ENCODE measurements at places on chromosomes 1 and 21.

DNA sequence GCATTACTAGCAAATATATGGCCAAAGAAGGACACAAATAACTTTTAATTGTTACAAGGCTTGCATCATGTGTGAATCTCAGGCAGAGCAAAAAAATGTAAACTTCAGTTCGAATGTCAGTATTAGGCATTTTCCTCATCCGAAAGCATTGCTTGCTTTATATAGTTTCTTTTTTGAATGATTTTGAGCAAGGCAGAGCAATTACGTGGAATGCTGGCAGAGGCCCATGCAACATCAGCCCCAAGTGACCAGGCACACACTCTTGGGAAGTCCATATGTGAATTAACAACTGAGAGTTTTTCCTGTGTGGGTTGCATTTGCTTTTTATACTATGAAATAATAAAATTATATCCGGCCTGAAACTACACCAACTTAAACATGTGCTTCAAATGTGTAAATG is 274.8 kb downstream of the PTPRC start:
- DNase-seq: no peak

DNA sequence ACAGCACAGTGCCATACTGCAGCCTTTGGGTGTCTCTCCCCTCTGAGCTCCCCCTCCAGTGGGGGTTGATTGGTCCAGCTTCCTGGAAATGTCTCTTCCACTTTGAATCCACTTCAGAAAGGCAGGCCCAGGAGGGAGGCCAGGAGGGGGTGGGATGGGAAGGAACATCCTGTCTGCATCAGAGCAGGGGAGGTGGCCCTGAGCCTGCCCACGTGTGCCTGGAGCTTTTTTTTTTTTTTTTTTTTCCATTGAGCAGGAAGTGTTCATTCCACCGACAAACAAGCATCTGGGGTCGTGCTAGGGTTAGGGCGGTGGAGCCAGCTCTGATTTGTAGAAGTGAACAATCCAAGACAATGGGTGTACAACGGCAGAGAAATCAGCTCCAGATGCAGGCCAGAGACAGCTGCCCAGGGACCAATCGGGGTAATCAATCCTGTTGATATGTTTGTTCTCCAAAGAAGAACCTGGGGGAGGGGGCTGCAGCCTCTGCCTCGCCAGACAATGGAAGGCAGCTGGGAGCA is 93.3 kb downstream of the SSBP3 start:
- peak; percentile 65 for DNase-seq

DNA sequence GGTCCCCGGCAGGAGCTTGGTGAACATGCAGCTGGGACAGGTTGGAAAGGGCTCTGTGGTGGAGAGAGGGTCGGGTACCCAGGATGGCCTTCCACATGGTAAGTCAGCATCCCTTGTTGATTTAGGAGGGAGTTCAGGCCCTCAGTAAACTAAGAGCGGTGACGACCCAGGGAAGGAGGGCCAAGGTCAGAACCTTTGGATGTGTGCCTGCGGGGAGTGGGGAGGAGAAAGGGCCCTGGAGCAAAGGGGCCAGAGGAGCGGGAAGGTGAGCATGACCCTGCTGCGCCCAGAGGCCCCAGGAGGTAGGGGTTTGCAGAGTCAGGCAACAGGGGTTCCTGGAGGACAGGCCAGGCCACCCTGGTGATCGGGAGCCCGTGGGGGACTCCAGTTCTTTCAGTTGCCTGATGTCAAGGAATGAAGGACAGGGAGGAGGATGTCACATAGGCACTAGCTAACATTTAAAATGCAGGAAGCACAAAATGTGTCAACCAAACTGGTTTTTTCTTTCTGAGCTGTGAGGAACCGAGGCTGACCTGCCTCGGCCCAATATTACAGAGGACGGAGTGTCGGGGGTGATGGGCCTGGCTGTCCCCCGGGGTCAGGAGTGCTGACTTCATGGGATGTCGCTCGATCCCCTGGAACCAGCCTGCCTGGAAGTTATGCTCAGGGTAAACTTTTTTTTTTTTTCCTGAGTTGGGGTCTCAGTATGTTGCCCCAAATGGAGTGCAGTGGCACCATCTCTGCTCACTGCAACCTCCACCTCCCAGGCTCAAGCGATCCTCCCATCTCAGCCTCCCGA is 117.4 kb upstream of the SLC45A1 start:
- no peak for DNase-seq

- DNase-seq: no peak
Observed at GRCh38 chr21:43936247-43936967, 71.4 kb downstream of the AGPAT3 start.

DNA sequence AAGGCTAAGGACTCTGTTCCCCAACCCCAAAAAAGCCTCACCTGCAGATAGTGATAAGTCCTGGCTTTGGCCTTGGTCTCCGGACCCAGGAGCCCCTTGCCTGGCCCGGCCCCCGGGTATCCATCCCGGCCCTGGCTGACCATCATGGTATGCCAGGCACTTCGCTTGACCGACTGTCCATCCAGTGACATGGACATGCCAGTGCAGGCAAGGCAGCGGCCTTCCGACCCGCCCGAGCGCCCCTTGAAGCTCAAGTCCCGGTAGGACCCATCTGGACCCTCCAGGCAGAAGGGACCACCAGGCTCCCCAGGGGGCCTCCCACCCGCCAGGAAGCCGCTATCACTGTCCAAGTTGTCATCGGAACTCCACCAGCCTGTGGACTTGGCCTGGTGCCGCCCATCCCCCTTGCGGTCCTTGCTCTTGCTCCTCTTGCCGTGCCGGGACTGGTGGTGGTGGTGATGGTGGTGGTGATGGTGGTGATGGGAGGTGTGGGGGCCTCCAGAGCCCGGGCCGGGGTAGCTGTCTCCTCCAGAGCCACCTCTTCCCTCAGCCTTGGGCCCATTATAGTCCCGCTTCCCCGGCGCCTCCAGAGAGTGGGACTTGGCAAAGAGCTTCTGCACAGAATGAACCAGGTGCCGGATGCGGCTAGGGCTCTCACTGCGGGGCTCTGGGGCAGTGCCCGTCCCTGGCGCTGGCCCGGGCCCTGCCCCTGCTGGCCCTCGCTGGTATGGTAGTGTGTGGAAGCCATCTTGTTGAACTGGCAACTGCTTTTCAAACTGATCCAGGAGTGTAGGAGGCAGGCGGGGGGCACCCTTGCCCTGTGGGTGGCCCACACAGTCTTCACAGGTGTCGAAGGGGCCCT is 25.0 kb downstream of the DLGAP3 start:
- DNase-seq: no peak

DNA sequence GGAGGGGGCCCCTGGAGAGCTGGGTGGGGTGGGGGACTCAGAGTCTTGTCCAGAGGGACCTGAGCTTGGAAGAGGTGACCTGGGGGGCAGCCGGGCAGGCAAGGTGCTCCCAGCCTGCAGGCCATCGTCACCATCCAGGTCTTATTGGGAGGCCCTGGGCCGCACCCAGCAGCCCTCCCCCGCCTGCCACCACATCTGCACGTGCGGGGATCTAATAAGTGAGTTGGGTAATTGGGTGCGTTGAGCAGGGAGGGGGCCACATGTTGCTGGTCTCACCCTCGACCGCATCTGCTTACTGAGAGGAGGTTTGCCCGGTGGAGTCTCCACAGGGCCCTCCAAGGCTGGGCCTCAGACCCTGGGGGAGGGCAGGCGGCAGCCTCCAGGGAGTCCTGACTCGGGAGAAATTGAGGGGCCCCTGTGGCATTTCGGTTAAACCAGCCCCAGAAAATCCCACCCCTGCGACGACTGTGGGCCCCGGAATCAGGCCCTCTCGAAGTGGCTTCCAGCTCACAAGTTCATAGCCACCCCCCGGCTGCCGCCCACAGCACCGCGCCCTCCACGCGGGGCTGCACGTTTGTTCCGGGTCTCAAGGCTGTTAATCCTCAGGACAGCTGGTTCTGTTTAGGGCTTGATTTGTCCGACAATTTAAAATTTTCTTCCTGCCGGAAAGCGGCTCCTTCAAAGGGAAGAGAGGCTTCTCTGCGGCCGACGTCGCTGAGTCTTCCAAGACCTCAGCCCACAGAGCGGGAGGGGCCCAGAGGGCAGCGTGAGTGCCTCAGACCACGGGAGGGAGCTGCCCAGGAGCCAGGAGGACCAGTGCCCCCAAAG is 14.7 kb upstream of the COL6A2 start:
- DNase-seq: no peak

- no peak for DNase-seq
Observed at GRCh38 chr21:34883491-34884271, 165.4 kb downstream of the RUNX1 start.

DNA sequence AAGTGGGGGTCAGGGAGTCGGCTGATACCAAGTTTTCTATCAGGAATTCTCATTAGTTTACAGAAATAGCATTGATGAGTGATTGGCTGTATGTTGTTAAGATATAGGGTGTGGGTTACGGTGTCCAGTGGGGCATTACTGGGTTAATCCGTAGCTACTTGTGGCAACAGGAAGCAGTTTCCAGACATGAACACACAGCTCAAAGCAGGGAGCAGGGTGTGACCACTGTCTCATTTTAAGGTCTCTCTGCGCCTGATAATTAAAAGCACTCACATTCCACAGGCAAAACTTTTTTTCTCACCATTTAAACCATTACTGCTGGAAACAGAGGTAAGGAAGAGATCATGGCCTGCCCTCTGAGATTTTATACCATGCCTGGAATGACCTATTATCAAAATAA is 114.9 kb downstream of the SIK1 start:
- no peak for DNase-seq

DNA sequence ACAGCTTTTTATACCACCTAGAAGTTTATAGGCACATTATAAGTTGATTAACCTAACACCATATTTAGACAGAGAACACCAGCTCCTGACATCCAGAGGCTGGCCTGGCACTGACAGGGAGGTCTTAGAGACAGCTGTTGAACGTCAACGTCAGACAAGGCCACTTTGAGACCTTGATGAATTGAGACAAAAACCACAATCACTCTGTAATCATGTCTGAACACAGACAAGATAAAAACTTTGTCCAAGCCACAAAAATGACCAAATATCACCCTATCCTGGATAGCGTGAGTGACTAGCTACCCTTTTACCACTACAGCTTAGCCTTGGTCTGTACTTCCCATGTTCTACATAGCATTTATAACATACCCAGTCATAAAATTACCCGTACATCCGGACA is 403.6 kb upstream of the CHRM3 start:
- DNase-seq: no peak

DNA sequence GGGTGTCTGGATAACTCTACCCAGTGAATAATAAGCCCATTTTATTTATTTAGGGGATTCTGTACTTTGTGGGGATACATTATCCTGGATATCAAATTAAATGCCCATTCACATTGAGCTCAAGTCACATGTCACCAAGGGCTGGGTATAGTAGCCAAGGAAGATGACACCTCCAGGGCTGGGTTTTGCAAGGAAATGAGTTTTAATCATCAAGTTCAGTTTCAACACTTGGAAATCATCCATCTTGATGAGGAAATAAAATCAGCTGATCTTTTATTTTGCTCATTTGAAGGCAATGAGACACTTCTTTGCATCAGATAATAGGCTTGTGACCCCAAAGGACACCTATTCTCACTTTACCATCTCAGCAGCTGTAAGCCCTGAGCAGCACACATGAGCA is 80.0 kb upstream of the TNR start:
- no peak for DNase-seq

DNA sequence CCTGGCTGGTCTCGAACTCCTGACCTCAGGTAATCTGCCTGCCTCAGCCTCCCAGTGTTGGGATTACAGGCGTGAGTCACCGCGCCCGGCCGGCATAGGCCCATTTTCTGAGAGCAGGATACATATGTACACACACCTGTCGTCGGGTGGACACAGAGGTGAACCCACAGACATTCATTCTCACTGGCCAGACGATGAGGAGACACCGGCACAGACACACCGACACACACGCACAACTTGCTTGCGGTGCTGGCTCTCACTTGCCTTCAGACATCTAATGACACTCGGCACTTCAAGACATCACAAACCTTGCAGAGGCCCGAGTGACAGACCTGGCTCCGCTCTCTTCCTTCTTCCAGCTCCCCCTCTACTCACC is 579 bp downstream of the PTCH2 start:
- no peak for DNase-seq

- no peak for DNase-seq
Observed at GRCh38 chr1:208631506-208631905, 387.3 kb upstream of the PLXNA2 start.

GRCh38 chr1:6239950-6240768 is 3.8 kb upstream of the HES3 start:
- peak; percentile 71 for DNase-seq

GRCh38 chr1:218636548-218636947 is 291.4 kb downstream of the TGFB2 start:
- DNase-seq: no peak

DNA sequence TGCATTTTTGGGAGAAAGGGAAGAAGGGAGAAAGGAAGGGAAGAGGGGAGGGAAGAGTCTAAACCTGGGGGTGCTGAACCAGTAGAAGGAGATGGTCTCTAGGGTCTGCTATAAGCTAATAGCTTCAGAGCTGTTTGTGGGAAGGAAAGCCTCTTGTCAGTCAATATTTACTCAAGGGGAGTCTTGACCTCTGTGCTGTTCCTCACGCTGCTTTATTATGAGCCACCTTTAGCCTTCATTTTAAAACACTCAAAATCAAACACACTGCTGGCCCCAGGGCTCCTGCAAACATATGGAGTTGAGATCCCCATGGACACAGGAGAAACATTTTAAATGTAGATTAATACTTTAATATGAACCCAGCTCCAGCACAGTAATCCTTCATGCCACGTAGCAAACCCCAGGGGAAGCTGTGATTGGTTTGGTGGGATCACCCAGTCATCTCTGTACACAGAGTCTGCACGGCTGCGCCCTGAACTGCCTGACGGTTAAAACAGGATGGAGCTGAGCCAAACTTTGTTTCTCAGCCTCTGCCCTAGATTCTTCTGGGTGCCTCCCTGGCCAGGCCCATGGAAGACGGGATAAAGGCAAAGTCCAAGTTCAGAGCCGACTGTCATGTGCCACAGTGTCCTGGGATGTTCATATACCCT is 40.2 kb upstream of the VWA5B1 start:
- DNase-seq: peak; percentile 63

- no peak for DNase-seq
Observed at GRCh38 chr21:34736116-34736874, 67.5 kb downstream of the CLIC6 start.

GRCh38 chr1:9691691-9692090 is 40.2 kb downstream of the PIK3CD start:
- no peak for DNase-seq

DNA sequence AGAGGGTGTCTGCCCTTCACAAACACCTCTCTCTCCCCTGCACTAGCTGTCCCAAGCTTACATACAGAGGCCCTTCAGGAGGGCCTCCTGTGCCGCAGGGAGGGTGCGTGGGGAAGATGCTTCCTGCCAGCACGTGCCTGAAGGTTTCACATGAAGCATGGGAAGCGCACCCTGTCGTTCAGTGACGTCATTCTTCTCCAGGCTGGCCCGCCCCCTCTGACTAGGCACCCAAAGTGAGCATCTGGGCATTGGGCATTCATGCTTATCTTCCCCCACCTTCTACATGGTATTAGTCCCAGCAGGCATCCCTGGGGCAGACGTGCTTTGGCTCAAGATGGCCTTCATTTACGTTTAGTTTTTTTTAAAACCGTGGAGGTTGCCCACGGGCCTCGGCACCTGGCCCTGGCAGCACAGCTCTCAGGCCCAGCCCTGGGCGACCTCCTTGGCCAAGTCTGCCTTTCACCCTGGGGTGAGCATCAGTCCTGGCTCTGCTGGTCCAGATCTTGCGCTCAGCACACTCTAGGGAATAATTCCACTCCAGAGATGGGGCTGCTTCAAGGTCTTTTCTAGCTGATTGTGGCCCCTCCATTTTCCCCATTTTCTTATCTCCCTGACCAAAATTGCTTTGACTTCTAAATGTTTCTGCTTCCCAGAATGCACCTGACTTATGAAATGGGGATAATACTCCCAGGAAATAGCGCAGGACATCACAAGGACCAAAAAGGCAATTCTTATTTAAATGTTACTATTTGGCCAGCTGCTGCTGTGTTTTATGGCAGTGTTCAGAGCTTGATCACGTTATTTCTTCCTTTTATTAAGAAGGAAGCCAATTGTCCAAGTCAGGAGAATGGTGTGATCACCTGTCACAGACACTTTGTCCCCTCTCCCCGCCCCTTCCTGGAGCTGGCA is 6.1 kb downstream of the NPPA start:
- DNase-seq: peak; percentile 83

All from DMS153 (cell line).